Stimulated activated CD8-positive, alpha-beta memory T cell treated with anti-CD3 and anti-CD28 coated beads, Interleukin-7, amount 100 ng/mL, for 48 hours (primary cell): ENCODE measurements at places on chromosomes 11 and 22.

DNA sequence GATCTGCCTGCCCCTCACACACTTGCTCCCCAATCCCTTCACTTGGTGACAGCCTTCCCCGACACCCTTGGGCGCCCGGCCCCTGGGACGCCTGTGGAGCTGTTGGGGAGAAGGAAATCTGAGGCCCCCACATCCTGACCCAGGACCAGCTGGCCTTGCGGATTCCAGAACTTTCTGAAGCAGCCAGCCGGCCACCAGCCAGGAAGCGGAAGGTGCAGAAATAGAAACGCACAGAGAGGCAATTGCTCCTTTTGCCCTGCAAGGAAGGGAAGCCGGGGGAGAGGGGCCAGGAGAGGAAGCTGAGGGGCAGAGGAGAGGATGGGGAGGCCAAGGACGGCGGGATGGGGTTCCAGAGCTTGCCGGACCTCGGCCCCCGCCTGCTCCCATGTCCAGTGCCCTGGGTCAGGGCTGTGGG is 66.7 kb upstream of the LINC01488 start:
- DNase-seq = no peak

DNA sequence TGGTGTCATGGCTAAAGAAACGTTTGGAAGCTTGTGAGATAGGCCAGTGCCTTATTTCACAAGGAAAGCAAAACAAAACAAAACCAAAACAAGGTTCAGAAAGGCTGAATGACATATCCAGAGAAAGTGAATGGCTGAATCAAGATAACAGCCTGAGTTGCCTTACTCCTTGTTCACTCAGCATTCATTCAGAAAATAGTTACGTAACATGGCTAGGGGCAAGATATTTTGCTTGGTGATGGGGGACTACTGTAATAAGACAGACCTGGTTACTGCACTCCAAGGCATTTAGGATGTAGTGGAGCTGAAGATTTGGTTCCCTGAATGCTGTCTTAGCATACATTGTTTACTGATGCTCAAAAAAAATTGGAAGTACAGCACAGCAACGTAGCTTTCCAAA is 47.7 kb downstream of the C11orf91 start:
- DNase-seq = no peak

- DNase-seq = no peak
Observed at GRCh38 chr22:47046411-47047065, 284.1 kb downstream of the TBC1D22A start.

GRCh38 chr22:32754413-32755041 is 47.0 kb upstream of the TIMP3 start:
- no peak for DNase-seq

GRCh38 chr11:65864706-65865471 is 4.7 kb downstream of the MUS81 start:
- DNase-seq = no peak

GRCh38 chr22:28769394-28770085 is 3.0 kb upstream of the CCDC117 start:
- no peak for DNase-seq

DNA sequence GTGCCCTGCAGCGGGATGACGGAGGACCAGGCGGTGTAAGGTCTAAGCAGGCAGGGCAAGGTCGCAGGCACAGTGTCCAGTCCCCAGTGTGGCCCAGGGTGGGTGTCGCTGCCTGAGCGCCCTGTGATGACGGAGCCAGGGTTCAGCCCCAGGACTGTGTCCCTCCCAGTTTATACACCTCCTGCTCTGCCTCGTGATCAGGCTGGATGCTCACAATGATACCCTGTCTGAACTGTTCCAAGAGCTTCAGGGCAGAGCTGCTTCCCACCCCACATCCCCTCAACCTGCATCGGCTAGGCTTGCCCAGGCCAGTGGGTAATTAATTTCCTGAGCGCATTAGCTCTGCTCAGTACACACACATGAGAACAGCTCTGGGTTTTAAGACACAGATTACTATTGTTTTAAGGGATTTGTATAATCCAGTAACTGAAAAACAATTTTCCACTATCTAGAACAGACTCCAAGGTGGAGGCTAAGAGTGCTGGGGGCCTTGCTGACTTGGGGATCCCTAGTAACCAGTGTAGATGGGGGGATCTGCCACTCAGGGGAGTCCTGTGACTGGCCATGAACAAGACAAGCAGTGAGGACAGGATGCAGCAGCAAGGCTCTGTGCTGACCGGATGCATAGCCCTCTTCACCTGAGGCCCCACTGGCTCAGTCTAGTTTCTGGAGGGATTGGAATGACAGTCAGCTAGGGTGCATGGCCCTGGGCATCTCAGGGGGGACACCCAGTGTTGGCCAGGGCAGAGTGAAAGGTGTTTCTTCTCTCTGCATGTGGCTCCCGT is 34.1 kb downstream of the GNAZ start:
- DNase-seq = no peak

DNA sequence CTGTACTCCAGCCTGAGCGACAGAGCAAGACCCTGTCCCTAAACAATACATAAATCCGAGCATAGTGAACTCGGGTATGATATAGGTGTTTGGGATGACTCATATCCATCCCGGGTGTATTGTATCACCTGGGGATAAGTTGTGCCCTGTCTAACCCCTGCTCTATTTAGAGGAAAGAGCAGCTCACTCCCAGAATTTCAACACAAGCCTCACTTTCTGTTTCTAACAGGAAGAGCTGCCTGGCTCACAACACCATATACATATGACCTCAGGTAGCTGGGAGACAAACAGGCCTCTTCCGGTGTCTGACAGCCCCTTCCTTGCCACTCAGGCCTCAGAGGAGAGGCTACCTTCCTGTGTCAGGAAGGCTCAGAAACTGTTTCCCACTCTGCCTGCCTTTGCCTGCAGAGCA is 9.9 kb upstream of the MICALL1 start:
- DNase-seq = peak; percentile 20

GRCh38 chr11:108524422-108524821 is 26.2 kb upstream of the POGLUT3 start:
- no peak for DNase-seq

- peak; percentile 72 for DNase-seq
Observed at GRCh38 chr22:30286813-30287647, 2.3 kb downstream of the CASTOR1 start.

DNA sequence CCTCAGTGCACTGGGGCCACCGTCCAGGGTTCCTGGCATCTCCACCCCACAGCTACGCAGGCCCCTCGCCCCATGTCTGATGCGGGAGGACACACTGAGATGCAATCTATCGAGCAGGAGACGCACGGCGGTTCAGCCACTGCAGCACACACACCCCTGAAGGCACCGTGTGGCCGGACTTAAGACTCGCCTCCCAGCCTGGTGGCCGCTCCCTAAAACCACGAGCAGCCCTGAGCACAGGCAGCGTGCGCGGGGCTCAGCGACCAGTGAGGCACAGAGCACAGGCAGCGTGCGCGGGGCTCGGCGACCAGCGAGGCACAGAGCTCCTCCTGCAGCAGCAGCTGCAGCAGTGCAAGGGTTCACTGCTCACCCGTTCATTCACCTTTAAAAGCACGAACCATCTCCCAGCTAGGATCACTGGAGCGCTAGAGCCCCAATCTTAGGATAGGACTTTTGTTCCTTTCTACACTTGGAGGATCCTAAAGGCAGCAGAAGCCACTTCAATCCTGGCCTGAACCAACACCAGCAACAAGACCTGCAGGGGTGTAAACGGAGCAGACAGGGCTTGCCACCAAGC is 31.4 kb downstream of the TOLLIP start:
- DNase-seq = no peak

GRCh38 chr22:41302811-41303210 is 1.5 kb downstream of the ZC3H7B start:
- DNase-seq = no peak

GRCh38 chr22:48918585-48919186 is 909.0 kb downstream of the BRD1 start:
- DNase-seq = no peak

- DNase-seq = no peak
Observed at GRCh38 chr22:25146307-25146706, 53.4 kb upstream of the CRYBB3 start.

DNA sequence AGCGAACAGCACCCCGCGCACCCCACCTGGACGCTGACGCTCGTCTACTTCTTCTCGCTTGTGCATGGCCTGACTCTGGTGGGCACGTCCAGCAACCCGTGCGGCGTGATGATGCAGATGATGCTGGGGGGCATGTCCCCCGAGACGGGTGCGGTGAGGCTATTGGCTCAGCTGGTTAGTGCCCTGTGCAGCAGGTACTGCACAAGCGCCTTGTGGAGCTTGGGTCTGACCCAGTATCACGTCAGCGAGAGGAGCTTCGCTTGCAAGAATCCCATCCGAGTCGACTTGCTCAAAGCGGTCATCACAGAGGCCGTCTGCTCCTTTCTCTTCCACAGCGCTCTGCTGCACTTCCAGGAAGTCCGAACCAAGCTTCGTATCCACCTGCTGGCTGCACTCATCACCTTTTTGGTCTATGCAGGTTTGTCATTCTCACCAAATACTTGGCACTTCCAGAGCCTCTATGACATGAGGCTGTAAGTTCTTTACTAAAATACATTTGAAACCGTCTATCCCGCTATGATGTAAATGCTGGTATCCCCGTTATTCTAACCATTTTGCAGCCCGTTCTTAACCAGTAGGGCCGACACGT is 535 bp downstream of the AQP11 start:
- DNase-seq = no peak

- DNase-seq = no peak
Observed at GRCh38 chr11:2714871-2715270, 15.1 kb upstream of the KCNQ1OT1 start.

- no peak for DNase-seq
Observed at GRCh38 chr11:36098853-36099375, 155.1 kb downstream of the LDLRAD3 start.

DNA sequence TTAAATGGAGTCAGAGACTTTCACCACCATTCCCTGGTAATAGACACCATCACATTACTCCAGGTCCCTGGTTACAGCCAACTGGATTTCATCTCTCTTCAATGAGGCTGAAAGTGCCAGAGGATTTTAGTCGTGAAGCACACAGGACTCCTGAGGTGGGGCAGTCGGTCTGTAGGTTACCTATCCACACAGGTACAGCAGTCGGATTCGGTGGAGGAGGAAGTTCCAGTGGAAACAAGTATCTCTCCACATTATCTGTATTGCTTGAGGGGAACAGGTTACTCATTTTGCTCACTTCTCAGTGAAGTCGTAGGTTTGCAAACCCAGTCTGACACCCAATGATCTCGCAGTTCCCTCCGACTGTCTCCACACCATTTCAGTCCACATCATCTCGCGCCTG is 82.3 kb upstream of the TMEM45B start:
- no peak for DNase-seq

- peak; percentile 20 for DNase-seq
Observed at GRCh38 chr11:66068923-66069714, 953 bp upstream of the PACS1 start.

GRCh38 chr22:48097723-48098122 is 1335.3 kb downstream of the TBC1D22A start:
- no peak for DNase-seq

DNA sequence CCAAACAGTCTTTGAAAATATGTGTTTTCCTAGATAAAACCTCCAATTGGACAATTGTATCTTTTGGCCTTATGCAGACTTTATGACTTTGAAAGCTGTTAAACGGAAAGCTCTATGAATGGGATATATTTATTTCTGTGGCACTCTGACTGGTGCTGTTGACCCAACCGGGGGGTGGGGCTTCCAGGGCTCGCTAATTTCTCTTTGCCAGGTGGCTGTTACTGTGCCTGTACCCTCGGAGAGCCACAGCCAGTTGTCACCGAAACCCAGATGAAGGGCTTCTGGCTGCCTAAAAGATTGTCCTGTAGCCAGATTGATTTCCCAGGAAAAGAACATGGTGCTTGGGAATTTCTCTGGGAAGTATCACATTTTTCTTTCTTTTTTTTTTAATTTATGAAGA is 132.7 kb upstream of the NAV2 start:
- no peak for DNase-seq

GRCh38 chr22:37566903-37567798 is 6.9 kb downstream of the CDC42EP1 start:
- peak; percentile 84 for DNase-seq

DNA sequence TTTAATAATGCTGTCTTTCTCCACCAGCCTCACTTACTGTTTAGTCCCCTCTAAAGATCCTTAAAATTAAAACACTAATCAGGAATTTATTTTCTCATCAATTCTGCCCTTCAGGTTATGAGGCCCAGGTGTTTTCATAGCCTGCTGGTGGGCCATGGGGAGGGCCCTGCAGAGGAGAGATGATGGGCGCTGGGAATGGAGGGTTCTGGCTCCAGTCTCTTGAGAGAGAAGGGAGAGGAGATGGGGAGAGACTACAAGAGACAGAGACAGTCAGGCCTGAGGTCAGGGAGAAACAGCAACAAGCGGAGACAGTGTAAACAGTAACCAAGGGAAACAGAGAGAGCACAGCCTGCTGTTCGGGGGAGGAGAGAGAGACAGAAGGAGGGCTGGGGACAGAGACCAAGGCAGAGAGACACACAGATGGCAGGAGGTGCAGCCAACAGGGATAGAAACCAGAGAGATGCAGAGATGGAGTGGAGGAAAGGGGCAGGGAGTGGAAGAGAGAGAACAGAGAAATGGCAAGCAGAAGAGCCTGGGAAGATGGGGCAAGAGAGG is 187.3 kb upstream of the SYT13 start:
- no peak for DNase-seq

DNA sequence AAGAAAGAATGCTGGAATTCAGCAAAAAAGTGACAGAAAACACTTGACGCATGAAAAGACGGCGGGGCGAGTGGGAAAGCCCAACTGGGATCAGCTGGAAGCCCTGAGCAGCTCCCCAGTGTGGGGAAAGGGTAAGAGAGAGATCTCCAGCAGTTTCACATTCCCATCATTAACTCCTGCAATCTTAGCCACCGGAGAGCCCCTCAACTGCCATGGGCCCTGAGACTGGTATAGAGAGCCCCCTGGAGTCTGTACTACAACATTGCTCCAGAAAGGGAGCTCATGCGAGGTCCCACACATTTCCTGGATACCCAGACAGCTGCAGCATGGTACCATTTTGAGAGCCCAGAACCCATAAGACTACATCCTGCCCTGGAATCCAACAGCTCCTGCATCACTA is 31.1 kb downstream of the MRGPRX4 start:
- no peak for DNase-seq

DNA sequence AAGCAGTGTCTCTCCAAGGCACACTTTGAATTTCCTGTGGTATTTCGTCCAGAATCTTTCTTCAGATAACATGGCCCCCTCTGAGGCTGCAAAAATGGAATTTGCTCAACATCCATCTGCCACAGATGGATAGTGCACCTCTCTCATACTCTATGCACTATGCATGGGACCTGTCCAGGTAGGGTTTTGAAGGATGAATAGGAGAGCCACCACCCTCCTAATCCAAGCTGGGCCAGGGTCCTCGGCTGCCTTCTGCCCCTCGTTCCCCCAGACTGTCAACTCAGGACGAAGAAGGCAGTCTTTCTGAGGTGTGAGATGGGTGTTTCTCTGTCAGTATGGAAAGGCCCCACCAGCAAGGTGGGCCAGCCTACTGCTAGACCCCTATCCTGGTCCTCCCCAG is 56.4 kb downstream of the MN1 start:
- DNase-seq = no peak

DNA sequence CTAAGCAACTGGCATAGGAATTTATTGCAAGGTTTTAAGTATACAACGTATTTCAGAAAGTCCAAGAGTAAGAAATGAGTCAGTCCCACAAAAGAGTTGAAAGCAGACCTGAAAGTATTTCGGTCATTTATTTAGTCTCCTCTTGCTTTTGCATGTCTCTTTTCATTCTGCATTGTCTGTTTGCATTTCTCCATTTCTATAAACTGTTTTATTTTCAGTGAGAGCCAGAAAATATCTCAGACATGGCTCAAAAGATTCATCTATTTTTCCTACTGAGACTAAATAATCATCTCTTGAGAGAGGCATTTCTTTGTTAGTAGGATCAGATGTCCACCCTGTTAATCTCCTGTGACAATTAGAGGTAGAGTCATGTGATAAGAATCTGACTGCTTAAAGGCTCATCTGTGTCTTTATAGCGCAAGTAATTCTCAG is 219.1 kb upstream of the CCDC179 start:
- DNase-seq = no peak
